Body of pancreas (tissue), 4 donors: ENCODE measurements at places on chromosomes 11 and 22.
A peak's percentile ranks its signal among the peaks of the same experiment; 100 is the strongest.

- DNase-seq = no peak
Observed at GRCh38 chr11:1920909-1921573, 1.5 kb downstream of the TNNT3 start.

GRCh38 chr11:13055200-13055599 lies 46.1 kb downstream of the RASSF10 start:
- no peak for DNase-seq

DNA sequence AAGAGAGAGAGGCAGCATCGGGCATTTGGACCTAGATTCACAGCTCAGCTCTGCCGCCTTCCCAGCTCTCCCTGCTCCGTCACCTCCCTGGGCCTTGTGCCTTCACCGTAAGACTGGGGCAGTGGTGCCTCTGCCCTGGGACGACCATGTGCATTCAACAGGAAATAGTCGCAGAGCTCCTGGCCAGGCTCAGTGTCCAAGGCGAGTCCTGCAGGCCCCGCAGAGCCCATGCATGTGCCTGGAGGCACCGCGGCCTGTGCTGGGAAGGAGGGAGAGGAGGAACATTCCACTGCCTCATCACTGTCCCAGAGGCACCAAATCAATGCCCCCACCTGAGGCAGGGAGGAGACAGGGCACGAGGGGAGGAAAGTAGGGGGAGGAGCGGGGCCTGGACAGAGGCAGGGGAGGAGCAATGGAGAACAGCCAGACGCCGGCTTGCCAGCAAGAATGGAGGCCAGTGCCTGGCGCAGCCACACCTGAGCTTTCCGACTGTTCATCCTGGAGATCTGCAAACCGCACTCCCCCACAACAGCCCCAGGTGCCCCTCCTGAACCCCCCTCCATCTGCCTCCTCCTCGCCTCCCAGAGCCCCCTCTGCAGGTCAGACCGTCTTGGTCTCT lies 74.4 kb upstream of the PRR5 start:
- DNase-seq = no peak

DNA sequence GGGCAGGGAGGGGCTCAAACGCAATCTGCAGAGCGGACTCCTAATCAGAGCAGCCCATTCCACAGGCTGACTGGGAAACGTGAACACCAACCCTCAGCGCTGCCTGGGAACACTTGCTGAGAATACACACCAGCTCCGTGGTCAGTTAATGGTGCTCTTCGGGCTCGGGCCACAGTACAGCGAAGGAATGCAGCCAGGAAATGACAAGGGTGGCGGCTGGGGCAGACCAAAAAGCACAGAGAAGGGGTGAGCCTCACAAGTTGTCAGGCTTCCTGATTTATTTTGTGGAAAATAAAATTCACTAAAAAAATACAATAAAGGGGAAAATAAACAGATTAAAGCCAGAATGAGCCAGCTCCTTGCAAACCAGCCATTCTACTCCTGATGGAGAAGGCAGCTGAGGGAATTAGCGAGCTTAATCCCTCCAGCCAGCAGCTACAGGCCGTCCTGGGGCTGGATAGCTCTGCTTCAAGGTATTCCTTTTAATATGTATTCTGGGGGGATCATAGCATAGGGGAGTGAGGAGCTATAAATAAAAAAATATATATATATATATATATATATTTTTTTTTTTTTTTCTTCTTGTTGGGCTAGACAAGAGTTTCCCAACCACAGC lies 165.5 kb upstream of the NTM start:
- DNase-seq = no peak

- peak; percentile 16 for DNase-seq
Observed at GRCh38 chr11:34044664-34045485, 6.7 kb upstream of the CAPRIN1 start.

- DNase-seq = peak; percentile 35
Observed at GRCh38 chr11:78268591-78269410, 80.1 kb downstream of the USP35 start.

DNA sequence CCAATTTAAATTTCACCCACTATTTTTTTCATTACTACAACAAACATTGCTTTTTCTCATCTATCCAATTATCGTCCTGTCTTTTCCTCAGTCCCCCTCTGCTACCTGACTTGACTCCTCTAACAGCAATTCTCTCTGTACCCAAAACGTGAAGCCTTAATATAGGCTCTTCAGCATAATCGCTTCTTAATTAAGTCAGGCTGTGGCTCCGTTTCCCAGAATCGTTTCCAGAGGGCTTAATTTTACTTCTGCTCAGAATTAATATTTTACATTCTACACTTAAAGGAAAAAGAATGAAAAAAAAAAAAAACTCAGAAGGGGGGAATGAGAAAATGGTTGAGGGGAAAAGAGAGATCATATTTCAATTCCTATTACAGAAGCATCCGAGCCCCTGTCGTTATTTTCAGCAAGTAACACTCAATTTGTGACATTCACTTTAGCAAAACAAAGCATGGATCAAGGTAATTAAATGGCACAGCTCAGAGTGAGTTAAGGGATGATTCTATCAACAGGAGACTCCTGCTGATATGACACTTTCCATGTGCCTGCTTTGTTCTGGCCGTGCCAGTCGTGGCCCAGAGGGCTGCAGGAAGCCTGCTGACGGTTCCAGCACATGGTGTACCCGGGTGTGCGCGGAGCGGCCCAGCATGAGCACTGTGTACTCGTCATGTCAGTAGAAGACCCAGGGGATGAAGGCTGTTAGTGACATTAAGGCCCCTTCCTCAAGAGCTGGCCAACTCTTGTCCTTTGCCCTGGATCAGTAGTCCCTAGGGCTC lies 272.5 kb downstream of the NTM start:
- DNase-seq = no peak

- DNase-seq = no peak
Observed at GRCh38 chr22:19705181-19705934, 8.9 kb upstream of the SEPTIN5 start.

DNA sequence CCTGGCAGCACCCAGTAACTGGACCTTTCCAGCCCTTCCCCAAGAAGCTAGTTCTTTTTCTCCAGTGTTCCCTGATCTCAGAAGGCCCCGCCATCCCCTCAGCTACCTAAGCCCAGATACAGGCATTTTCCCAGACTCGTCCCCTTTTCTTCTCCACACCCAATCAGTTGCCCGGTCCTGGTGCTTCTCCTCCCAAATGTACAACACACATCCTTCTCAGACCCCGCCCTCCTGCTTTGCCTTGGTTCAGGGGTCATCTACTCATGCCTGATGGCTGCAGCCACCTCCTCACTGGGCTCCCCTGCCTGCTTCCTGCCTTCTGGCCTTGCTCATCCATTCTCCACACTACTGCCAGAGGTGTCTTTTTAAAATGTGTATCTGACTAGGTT lies 6.5 kb downstream of the TKFC start:
- no peak for DNase-seq

- DNase-seq = no peak
Observed at GRCh38 chr11:62444835-62445234, 26.0 kb downstream of the SCGB1A1 start.

GRCh38 chr22:30304495-30305244 lies 15.4 kb upstream of the CASTOR1 start:
- DNase-seq = no peak

DNA sequence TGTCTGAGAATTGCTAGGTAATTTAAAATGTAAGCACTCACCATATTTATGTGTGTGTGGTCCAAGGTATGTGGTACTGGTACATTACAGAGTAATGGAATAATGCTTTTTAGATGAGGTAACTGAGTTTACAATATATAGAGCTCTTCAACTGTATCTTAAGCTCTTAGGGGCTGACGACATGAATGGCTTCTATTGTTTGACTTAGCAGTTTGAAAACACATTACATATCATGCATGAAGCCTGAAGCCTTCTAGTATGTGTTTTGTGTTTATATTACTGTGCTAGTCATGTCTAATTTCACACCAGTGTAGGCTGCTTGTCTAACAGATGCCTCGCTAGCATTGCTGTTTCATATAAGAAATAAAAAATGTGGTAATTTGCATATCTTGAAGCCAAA lies 37.2 kb downstream of the GAS2 start:
- no peak for DNase-seq

- no peak for DNase-seq
Observed at GRCh38 chr11:134040386-134041302, 28.2 kb upstream of the JAM3 start.

DNA sequence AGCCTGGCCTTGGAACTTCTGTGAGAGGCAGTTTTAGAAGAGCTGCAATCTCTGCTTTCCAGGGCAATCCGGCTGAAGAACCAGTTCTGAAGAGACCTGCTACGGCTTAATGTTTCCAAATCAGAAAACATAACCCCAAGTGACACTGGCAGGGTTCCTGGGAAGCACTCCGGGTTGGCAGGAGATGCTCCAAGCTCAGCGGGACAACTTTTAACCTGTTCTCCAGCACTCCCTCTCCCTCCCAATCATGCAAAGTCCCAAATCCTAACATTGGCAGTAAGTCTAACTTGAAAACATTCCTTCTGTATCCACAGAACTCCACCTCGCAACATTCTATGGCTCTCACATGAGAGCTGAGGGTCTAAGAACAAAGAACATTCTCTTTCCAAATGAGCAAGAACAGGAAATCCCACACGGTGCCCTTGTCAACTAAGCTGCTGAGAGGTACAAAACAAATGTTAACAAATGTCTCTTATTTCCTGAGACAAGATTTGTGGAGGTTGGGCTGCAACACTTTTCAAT lies 48.5 kb upstream of the MN1 start:
- no peak for DNase-seq

GRCh38 chr22:17418890-17419324 lies 49.6 kb downstream of the CECR2 start:
- no peak for DNase-seq

GRCh38 chr11:62959422-62959980 lies 25.3 kb downstream of the SLC22A6 start:
- DNase-seq = no peak

- DNase-seq = no peak
Observed at GRCh38 chr11:64202992-64203391, 3.5 kb upstream of the FERMT3 start.

DNA sequence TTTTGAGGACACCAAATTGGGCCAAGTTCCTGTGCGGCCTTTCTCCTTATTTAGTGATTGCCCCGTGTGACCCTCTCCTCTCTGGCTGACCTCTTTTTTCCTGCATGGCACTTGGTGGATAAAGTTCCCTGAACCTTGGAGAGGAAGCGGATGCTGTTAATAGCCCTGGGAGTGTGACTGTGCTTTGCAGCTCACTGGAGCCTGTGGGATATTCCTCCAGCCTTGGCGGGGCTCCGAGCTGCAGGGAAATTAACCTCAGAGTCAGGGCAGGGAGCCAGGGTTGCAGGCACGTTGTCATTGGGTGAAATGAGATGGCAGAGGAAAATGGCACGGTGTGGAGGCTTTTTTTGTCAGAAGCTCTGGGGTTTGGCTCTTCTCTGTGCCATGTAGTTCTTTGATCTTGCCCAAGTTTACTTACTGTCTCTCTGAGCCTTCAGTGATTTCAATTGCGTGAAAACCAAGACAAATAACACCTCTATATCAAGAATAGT lies 965 bp downstream of the OR9Q1 start:
- peak; percentile 68 for DNase-seq

DNA sequence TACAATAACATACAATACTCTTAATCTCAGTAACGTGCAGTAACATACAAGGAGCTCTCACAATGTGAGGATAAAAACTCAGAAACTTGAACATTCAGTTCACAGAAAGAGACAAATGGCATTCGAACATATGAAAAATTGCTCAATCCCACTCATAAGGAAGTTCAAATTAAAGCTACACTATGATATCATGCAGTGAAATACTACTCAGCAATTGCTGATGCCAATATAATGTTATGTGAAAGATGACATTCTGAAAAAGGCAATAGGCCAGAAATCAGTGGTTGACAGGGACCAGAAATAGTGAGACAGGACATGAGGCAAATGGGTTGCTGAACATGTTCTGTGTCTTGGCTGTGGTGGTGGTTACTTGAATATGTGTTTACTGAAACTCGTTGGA lies 33.7 kb upstream of the PITPNB start:
- no peak for DNase-seq

- no peak for DNase-seq
Observed at GRCh38 chr11:72528121-72528520, 93.8 kb upstream of the CLPB start.

DNA sequence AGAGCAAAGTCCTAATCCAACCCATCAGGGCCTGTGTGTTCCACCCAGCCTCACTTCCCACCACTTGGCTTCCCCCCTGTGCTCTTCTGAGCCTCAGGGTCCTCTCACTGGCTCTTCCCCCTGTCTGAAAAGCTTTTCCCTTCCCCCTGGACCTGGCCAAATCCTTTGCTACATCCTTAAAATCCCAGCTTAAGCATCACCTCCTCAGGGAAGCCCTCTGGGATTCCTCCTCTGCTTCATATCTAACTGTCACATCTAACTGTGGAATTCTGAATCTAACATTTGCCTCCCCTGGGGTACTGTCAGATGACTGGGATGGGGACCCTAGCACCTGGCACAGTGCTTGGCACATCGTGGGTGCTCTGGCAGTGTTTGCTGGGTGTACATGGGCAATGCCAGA lies 985 bp downstream of the CACNA1I start:
- no peak for DNase-seq

DNA sequence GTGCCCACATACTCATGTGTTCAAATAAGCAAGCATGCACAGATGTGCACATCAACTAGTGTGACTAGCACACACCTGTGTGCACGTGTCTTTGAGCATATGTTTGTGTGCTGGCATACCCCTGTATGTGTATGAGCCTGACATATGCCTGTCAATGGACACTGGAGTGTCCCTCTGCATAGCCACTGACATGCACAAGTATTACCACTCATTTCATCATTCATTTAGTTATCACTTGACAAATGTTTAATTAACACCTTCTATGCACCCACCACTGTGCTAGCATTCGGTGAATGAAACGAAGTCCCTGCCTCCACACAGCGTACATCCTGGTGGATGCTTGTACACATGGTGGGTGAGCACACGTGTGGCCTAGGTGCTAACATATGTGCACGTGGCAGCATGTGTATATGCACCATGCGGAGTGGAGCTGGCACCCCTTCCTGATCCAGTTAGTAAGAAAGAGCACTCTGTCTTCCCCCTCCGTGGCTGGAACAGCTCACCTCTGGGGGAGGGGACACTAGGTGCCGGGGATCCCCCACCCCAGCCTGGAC lies 112.0 kb downstream of the CHST1 start:
- DNase-seq = no peak

GRCh38 chr11:67732045-67732787 lies 57.8 kb upstream of the ALDH3B2 start:
- peak; percentile 13 for DNase-seq

DNA sequence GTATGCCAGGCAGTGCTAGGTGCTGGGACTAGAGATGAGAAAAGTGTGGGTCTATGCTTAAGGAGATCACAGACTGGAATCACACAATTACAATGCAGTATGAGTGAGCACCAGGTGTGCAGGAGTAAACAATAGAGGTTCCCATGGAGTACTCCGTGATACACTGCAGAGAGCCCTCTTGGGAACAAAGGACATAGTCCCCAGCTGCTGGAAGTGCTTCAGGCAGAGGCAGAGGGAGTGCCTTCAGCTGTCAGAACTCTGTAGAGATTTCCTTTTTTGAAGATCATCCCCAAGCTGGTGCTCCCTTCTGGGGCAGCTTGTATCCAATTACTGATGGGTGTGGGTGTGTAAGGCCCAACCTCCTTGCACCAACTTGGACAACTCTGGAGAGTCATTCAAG lies 143.5 kb upstream of the PLET1 start:
- DNase-seq = no peak
